ENCODE measurements at places on chromosomes 12 and 14. TPM values are rescaled to one million over a fixed set of nuclear protein-coding genes. Genes with fewer than 3 reads are reported as not detected.
A peak's percentile ranks its signal among the peaks of the same experiment; 100 is the strongest.

DNA sequence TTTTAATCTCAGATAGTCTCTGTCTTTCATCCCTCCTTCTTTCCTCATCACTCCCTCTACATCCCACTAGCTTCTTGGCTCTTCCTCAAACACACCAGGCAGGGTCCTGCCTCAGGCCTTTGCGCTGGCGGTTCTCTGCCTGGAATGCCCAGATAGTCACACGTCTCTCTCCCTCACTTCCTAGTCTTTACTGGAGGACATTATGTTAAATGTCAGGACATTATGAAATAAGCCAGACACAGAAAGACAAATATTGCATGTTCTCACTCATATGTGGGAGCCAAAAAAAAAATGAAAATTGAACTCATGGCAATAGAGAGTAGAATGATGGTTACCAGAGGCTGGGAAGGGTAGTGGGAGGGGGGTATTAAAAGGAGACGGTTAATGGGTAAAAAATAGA, 442.0 kb downstream of the MED13L start:
- no peak for DNase-seq
- H3K4me1 ChIP-seq, result no peaks in the 10 kb centered on the region
- H3K36me3 ChIP-seq, result no peaks in the 10 kb centered on the region
- no peak overlapping the region for H3K27ac ChIP-seq
- H3K4me3 ChIP-seq, result no peak overlapping the region
- H3K27me3 ChIP-seq, result peaks cover 9% of the 10 kb centered on the region

Gene BHLHE41
- total RNA-seq, result 12.3 TPM

Gene CD163
- 0.16 TPM for total RNA-seq

DNA sequence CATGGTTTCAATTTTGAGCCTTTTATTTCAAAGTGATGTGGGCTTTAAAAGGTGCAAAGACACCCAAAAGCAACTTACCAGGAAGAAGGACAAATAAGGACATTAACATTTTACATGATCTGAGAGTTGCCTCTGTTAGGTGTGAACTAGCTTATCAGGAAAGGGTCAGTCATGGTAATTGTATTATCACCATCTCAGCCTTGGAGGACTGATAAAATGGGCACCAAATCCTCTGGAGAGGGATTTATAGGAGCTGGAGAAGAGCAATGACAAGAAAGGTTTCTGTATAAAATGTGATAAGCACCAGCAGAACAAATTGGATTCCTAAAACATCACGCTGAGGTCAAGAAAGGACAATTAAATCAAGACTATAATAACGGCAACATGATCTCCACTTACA, 217.7 kb upstream of the PRICKLE1 start:
- DNase-seq, result no peak
- no peak overlapping the region for H3K4me3 ChIP-seq
- H3K27me3 ChIP-seq, result peaks cover 1% of the 10 kb centered on the region
- no peak overlapping the region for H3K27ac ChIP-seq
- no peaks in the 10 kb centered on the region for H3K36me3 ChIP-seq

DNA sequence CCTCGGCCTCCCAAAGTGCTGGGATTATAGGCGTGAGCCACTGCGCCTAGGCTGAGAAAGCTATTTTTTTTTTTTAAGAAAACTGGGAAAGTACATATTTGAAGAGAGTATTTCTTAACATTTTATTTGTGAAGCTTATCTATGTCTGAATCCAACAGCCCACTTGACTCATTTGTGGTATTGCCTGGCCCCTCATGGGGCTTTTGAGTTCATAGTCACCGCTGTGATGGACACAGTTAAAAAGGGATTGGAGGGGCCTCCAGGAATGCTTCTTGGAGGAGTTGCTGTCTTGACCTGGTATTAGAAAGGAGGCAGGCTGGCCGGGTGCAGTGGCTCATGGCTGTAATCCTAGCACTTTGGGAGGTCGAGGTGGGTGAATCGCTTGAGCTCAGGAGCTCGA, 26.5 kb downstream of the BCL7A start:
- peak; percentile 15 for DNase-seq
- H3K27me3 ChIP-seq, result no peaks in the 10 kb centered on the region
- no peaks in the 10 kb centered on the region for H3K4me1 ChIP-seq
- no peaks in the 10 kb centered on the region for H3K36me3 ChIP-seq

- no peak overlapping the region for H3K4me3 ChIP-seq
- DNase-seq, result no peak
- H3K36me3 ChIP-seq, result no peaks in the 10 kb centered on the region
- peaks cover 12% of the 10 kb centered on the region for H3K27me3 ChIP-seq
- peaks cover 38% of the 10 kb centered on the region for H3K4me1 ChIP-seq
Observed at GRCh38 chr12:55703901-55704761, 3.6 kb downstream of the ITGA7 start.

DNA sequence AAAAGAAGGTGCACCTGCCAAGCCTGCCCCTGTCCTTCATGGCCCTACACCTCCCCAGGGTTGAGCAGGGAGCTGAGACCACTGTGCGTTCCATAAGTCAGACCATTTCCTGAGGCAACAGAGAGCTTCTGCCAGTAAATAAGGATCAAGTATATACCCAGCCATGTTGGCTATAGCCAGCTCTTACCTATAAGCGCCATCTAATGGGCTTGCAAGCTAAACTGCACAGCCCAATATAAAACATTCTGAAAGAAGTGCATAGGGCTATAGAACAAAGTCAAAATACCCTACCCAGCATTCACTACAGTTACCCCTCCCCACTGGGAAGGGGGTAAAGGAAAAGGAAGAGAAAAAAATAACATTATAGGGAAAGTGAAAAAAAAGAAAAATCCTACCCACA, 59.3 kb upstream of the SCAF11 start:
- H3K4me3 ChIP-seq, result no peak overlapping the region
- H3K4me1 ChIP-seq, result no peaks in the 10 kb centered on the region
- DNase-seq, result no peak
- H3K36me3 ChIP-seq, result peaks cover 8% of the 10 kb centered on the region
- peaks cover 3% of the 10 kb centered on the region for H3K27me3 ChIP-seq

DNA sequence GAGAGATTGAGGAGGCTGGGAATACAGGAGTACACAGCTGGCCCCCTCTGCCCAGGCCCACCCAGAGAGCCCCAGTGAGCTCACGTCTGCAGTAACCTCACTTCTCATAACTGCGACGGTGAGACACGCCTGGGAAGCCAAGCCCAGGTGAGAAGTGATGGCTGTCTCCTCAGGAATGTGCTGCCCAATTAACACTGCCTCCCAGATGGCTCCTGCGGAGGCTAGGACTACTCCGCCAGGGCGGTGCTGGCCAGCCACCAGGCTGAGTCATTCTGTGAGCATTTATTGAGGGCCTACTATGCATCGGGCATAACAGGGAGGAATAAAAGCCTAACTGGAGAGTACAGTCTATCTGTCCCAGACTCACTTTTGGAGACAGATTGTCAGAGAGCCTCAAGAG, 9.3 kb upstream of the TMEM106C start:
- H3K4me3 ChIP-seq, result no peak overlapping the region
- H3K4me1 ChIP-seq, result peaks cover 49% of the 10 kb centered on the region

DNA sequence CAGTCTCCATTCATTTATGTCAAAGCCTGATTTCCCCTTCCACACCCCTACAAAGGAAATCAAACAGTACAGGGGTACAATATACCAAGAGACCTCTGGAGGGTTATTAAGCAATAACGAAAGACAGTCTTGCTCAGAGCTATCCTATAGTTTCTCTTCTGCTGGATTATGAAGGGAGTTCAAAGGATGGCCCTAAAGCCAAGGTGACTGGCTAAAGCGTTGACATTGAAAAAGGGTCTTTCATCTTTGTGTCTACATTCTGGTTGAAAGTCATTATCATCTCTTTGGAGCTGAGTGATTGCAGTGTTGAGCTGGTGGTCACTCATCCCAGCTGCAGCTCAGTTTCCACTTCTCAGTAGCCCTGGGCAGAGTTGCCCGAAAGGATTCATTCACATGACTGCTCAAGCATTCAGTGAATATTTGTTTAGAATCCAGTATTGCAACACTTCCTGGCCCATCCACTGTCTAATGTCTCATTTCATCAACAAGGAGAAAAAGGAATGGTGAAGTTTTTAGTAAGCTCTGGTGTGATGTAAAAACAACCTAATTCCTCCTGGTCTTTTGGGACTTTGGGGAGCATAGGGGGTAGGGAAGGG, 19.2 kb upstream of the TBX5 start:
- H3K4me1 ChIP-seq, result peaks cover 20% of the 10 kb centered on the region
- peaks cover 2% of the 10 kb centered on the region for H3K27me3 ChIP-seq
- H3K36me3 ChIP-seq, result no peaks in the 10 kb centered on the region
- DNase-seq, result peak; percentile 61
- no peak overlapping the region for H3K4me3 ChIP-seq

Gene SIRT4
- total RNA-seq, result 1.8 TPM

GRCh38 chr14:23086565-23086964, 8.4 kb downstream of the ACIN1 start:
- H3K4me1 ChIP-seq, result peaks cover 40% of the 10 kb centered on the region
- no peak overlapping the region for H3K4me3 ChIP-seq
- no peak for DNase-seq
- no peaks in the 10 kb centered on the region for H3K27me3 ChIP-seq

- H3K27me3 ChIP-seq, result no peaks in the 10 kb centered on the region
- H3K4me1 ChIP-seq, result peaks cover 10% of the 10 kb centered on the region
- no peaks in the 10 kb centered on the region for H3K36me3 ChIP-seq
- peak overlapping the region; percentile 55 for H3K27ac ChIP-seq
- DNase-seq, result peak; percentile 11
Observed at GRCh38 chr12:7937833-7938506, 2.0 kb upstream of the SLC2A3 start.

Gene OR6S1
- total RNA-seq, result not detected

DNA sequence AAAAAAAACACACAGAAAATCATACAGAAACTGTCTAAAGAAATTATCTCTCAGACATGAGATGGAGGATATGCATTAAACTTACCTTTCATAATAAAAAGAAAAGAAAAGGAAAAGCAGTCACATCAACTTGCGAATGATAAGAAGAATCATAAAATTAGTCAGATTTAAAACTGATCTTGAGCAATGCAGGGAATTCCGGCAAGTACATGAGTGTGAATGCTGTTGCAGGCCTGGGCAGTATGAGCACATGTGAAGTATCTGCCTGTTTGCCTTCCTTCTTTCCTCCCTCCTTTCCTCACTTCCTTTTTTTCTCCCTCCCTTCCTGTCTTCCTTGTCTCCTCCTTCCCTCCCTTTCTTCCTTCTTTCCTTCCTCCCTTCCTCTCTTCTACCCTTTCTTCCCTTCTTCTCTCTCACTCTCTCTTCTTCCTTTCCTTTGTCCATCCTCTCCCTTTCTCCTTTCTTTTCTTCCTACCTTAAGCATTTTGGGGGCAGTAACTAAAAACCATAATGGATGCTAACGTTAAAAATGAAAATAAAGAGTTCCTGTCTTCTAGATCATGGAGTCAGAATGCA, 38.5 kb upstream of the SLC6A15 start:
- no peaks in the 10 kb centered on the region for H3K36me3 ChIP-seq
- H3K4me1 ChIP-seq, result no peaks in the 10 kb centered on the region
- H3K4me3 ChIP-seq, result no peak overlapping the region
- no peaks in the 10 kb centered on the region for H3K27me3 ChIP-seq

- no peak overlapping the region for H3K4me3 ChIP-seq
- no peak overlapping the region for H3K27ac ChIP-seq
- peaks cover 34% of the 10 kb centered on the region for H3K4me1 ChIP-seq
- no peak for DNase-seq
- peaks cover 1% of the 10 kb centered on the region for H3K27me3 ChIP-seq
Observed at GRCh38 chr12:48938805-48939204, 13.5 kb upstream of the FKBP11 start.

Gene RNASE3
- total RNA-seq, result not detected

DNA sequence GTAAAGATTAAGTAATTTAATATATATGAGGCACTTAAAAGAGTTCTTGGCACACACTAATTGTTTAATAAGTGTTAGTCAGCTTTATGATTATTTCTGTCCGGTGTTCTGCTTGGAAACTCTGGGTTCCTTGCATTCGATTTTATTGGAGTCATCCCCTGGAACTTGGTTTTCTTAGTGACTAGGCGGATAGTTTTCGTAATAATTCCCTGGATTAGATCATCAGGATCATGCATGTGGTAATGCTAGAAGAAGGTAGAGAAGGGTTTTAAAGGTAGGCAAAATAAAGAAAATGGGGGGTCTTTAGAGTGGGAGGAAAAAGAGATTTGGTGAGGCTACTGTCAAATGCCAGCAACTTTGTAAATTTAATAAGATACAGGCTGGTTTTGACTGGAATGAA, 88.4 kb downstream of the MYF5 start:
- peaks cover 20% of the 10 kb centered on the region for H3K36me3 ChIP-seq
- peak overlapping the region; percentile 8 for H3K27ac ChIP-seq
- H3K4me1 ChIP-seq, result peaks cover 42% of the 10 kb centered on the region
- no peaks in the 10 kb centered on the region for H3K27me3 ChIP-seq

Gene TAS2R50
- total RNA-seq, result not detected

GRCh38 chr14:88004506-88005036, 364 bp upstream of the GPR65 start:
- no peak overlapping the region for H3K4me3 ChIP-seq
- no peak overlapping the region for H3K27ac ChIP-seq
- H3K4me1 ChIP-seq, result no peaks in the 10 kb centered on the region
- peaks cover 1% of the 10 kb centered on the region for H3K27me3 ChIP-seq
- no peak for DNase-seq

DNA sequence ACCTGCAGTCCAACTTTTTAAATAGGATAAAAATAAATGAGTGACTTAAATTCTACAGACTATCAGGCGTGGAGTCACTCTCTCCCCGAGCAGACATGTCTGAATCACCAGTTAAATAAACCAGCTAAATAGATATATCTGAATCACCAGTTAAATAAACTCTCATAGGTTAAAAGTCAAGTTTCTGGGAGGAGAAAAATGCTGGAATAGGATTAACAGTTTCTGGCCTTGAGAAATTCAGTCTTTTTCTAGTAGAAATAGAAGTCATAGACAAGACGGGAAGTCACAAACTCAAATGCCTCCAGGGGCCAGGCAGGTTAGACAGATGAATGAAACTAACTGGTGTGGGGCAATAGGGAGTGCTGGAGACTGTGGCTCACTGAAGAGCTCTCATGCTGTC, 258.6 kb upstream of the TMEM132C start:
- H3K4me1 ChIP-seq, result no peaks in the 10 kb centered on the region
- no peaks in the 10 kb centered on the region for H3K36me3 ChIP-seq
- H3K27ac ChIP-seq, result no peak overlapping the region
- peak; percentile 2 for DNase-seq
- H3K27me3 ChIP-seq, result no peaks in the 10 kb centered on the region

DNA sequence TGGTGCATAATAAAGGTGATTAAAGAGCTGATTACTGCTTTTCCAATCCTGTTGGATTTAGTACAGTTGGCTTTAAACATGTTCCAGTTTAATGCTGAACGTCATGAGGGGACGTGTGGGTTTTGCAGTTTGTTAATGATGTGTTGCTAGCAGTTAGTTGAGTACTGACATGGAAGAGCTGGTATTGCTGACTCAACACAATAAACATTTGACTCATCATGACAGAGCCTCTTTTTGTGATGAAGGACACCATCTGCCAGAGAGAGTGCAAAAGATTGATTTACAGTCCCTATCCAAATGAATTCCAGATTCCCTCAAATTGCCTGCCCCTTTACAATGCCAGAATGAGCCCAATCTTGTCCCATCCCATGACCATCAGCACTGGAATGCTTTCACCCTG, 346.2 kb upstream of the PRICKLE1 start:
- H3K27me3 ChIP-seq, result no peaks in the 10 kb centered on the region
- no peaks in the 10 kb centered on the region for H3K36me3 ChIP-seq
- H3K27ac ChIP-seq, result no peak overlapping the region
- no peak overlapping the region for H3K4me3 ChIP-seq
- peak; percentile 5 for DNase-seq

GRCh38 chr12:90055071-90055470, 346.4 kb upstream of the ATP2B1 start:
- no peak for DNase-seq
- no peaks in the 10 kb centered on the region for H3K36me3 ChIP-seq
- no peak overlapping the region for H3K4me3 ChIP-seq

Measured in HFFc6 (cell line).